Naive thymus-derived CD8-positive, alpha-beta T cell (primary cell): ENCODE measurements at places on chromosomes 16 and 17.

DNA sequence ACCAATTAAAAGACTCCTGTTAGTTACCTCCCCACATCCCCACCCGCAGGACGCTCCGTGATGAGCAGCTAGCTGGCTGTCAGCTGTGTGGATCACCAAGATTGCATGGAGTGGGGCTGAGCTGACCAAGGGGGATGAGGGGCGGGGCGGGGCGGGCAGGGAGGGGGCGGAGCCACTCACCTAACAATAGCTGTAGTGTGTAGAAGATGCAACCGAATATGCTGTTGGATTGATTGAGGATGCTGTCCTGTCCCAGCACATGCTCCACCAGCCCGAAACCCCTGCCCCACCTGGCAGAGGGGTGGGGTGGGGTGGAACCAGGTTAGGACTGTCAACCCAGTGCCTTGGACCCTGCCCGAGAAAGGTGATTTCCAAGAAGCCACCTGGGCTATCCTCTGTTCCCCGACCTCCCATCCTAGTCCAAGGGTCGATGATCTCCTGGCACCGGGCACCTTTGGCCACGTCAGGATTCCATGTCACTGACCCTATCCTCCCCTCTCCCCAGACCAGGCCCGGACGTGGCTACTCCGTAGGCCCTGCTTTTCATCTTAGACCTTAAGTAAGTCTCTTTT is 1.4 kb downstream of the VKORC1 start:
- peaks cover 36% of the 10 kb centered on the region for H3K4me1 ChIP-seq
- H3K4me3 ChIP-seq = peak overlapping the region; percentile 62
- no peaks in the 10 kb centered on the region for H3K27me3 ChIP-seq
- no peak for DNase-seq
- H3K36me3 ChIP-seq = peaks cover 2% of the 10 kb centered on the region
- H3K27ac ChIP-seq = peak overlapping the region; percentile 76

- no peak overlapping the region for H3K4me3 ChIP-seq
- no peaks in the 10 kb centered on the region for H3K36me3 ChIP-seq
- peaks cover 4% of the 10 kb centered on the region for H3K4me1 ChIP-seq
Observed at GRCh38 chr17:8066841-8067775, 20.4 kb downstream of the ALOX12B start.

DNA sequence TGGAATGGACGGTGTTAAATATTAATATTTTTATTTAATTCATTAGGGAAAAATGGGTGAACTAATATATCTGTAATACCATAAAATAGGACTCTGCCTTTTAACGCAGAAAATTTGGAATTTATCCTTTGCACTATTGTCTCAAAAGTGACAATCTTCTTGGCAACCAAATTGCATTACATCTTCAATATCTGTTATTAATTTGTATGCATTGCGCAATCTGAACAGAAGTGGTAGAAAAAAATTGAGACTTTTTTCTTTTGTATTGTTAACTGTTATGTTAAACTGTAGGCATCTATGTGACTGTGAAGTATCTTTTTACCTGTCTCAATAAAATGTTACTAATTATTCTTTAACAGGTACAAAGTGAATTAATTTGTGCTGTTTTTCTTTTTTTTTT is 55.6 kb downstream of the PPM1E start:
- DNase-seq = no peak
- H3K36me3 ChIP-seq = no peaks in the 10 kb centered on the region
- H3K27ac ChIP-seq = no peak overlapping the region

GRCh38 chr16:75007443-75007842 is 8.6 kb downstream of the ZNRF1 start:
- H3K27ac ChIP-seq = no peak overlapping the region
- peaks cover 2% of the 10 kb centered on the region for H3K4me1 ChIP-seq
- no peak overlapping the region for H3K4me3 ChIP-seq

DNA sequence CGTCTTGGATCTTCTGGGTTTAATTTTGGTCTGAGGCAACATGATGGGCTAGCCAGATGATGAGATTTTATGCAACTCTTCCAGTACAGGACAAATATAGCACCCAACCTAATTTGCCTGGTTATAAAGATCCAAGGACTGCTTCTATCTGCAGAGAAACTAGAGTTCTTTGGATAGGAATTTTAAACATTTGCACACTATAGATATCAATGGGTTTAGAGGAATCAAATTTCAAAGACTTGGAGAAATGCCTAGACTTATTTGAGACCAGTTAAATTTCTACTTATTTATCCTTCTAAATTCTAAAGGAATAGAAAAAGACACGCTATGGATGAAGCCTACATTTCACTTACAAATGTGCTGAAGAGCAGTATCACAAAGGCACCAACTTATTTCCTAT is 12.6 kb downstream of the PMFBP1 start:
- H3K4me3 ChIP-seq = no peak overlapping the region
- H3K27me3 ChIP-seq = no peaks in the 10 kb centered on the region
- no peaks in the 10 kb centered on the region for H3K36me3 ChIP-seq
- no peaks in the 10 kb centered on the region for H3K4me1 ChIP-seq

- H3K36me3 ChIP-seq = no peaks in the 10 kb centered on the region
- peaks cover 2% of the 10 kb centered on the region for H3K27me3 ChIP-seq
- no peak overlapping the region for H3K27ac ChIP-seq
- H3K4me1 ChIP-seq = no peaks in the 10 kb centered on the region
- H3K4me3 ChIP-seq = no peak overlapping the region
Observed at GRCh38 chr16:55623640-55624039, 32.1 kb upstream of the SLC6A2 start.

DNA sequence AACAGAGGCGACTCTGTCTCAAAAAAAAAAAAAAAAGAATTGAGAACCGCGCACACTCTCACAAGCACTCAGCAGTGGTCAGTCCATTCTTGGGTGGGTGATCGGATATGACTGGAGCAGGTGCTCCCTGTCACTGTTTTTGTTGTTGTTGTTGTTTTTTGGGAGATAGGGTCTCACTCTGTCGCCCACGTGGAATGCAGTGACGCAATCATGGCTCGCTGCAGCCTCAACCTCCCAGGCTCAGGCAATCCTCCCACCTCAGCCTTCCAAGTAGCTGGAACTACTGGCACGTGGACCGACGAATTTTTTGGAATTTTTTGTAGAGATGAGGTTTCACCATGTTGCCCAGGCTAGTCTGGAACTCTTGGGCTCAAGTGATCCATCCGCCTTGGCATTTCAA is 30.0 kb downstream of the RAB11FIP3 start:
- H3K27ac ChIP-seq = no peak overlapping the region
- DNase-seq = no peak
- H3K36me3 ChIP-seq = no peaks in the 10 kb centered on the region
- peaks cover 24% of the 10 kb centered on the region for H3K4me1 ChIP-seq

GRCh38 chr17:57918017-57918895 is 37.0 kb downstream of the CUEDC1 start:
- H3K4me3 ChIP-seq = no peak overlapping the region
- no peak overlapping the region for H3K27ac ChIP-seq
- no peaks in the 10 kb centered on the region for H3K27me3 ChIP-seq
- H3K36me3 ChIP-seq = no peaks in the 10 kb centered on the region
- no peaks in the 10 kb centered on the region for H3K4me1 ChIP-seq

DNA sequence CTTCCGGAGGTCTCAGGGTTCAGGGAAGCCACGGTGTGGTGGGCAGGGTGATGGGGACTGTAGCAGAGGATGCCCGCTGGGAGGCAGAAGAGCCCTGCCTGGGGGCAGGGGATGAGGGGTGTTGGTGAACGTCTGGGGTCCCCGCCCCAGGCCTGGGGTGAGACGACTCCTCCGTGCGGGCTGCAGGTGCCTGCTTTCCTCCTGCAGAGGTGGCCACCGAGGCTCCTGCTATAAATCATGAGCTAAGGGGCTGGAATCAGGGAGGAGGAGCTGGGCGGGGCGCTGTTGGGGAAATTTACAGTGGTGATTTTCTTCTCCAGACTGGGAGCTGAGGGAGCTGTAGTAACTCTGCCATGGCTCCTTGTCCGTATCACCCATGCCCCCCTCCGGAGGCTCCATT is 167.0 kb downstream of the MRM1 start:
- H3K4me3 ChIP-seq = no peak overlapping the region
- H3K27ac ChIP-seq = no peak overlapping the region
- H3K27me3 ChIP-seq = no peaks in the 10 kb centered on the region
- H3K4me1 ChIP-seq = peaks cover 5% of the 10 kb centered on the region
- no peaks in the 10 kb centered on the region for H3K36me3 ChIP-seq
- DNase-seq = no peak

DNA sequence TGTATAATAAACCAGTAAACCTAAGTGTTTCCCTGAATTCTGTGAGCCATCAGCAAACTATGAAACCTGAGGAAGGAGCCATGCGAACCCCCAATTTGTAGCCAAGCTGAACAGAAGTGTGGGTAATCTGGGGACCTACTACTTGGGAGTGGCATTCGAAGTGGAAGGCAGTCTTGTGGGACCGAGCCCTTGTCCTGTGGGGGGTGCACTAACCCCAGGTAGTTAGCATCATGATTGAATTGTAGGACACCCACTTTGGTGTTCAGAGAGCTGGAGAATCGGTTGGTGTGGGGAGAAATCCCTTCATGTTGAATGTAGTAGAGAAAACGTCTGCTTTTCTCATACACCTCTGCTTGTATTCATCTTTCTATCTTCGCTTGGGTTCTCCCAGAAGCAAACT is 79.7 kb upstream of the CPHXL start:
- no peaks in the 10 kb centered on the region for H3K36me3 ChIP-seq
- peaks cover 52% of the 10 kb centered on the region for H3K27me3 ChIP-seq
- DNase-seq = no peak

- peak overlapping the region; percentile 47 for H3K27ac ChIP-seq
- H3K36me3 ChIP-seq = peaks cover 21% of the 10 kb centered on the region
- H3K4me1 ChIP-seq = peaks cover 31% of the 10 kb centered on the region
- H3K27me3 ChIP-seq = no peaks in the 10 kb centered on the region
Observed at GRCh38 chr16:50761267-50761666, 19.4 kb downstream of the CYLD start.

- H3K27ac ChIP-seq = peak overlapping the region; percentile 97
- peak; percentile 59 for DNase-seq
- peak overlapping the region; percentile 95 for H3K4me3 ChIP-seq
- H3K36me3 ChIP-seq = no peaks in the 10 kb centered on the region
- H3K27me3 ChIP-seq = no peaks in the 10 kb centered on the region
Observed at GRCh38 chr17:43906951-43907424, 348 bp downstream of the MPP2 start.

- H3K27ac ChIP-seq = peak overlapping the region; percentile 87
- no peaks in the 10 kb centered on the region for H3K27me3 ChIP-seq
- H3K36me3 ChIP-seq = peaks cover 4% of the 10 kb centered on the region
- H3K4me3 ChIP-seq = peak overlapping the region; percentile 82
- peaks cover 18% of the 10 kb centered on the region for H3K4me1 ChIP-seq
Observed at GRCh38 chr16:67278773-67279295, 498 bp upstream of the PLEKHG4 start.

DNA sequence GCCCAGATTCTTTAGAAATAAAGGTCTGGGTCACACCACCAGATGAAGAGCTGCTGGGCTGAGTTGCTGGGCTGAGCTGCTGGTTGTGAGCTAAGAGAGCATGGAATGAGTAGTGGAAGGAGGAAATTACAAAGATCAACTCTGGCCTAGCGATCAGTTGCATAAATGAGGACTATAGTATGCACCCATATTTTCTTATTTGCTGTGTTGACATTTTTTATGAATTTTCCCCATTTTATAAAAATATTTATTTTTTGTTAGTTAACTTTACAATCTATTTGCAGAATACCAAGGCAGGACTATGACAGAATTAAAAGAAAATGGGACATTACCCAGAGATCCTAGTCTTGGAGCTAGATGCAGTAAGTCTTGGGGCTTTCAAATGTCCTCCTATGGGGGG is 23.6 kb upstream of the SLC13A2 start:
- no peak overlapping the region for H3K4me3 ChIP-seq
- H3K27me3 ChIP-seq = peaks cover 5% of the 10 kb centered on the region
- H3K4me1 ChIP-seq = no peaks in the 10 kb centered on the region
- no peak for DNase-seq

DNA sequence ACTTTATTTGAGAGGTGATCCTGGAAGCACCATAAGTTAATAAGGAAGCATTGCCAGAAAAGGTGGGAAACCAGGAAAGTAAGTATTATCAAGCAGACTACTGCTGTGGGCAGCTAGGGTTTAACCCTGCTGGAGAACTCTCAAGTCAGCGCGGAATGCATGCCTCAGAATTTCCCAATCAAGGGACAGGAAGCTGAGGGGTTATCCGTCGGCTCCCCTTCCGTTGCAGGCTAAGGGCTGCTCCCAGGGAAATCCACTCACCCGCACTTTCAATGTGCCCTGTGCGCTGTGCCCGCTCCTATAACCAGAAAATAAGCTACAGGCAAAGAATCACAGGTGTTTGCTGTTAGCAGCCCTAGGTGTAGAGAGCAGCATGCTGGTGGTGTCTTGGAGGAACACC is 138.5 kb upstream of the CACNG3 start:
- DNase-seq = no peak
- no peak overlapping the region for H3K27ac ChIP-seq
- H3K4me1 ChIP-seq = peaks cover 7% of the 10 kb centered on the region
- no peak overlapping the region for H3K4me3 ChIP-seq

DNA sequence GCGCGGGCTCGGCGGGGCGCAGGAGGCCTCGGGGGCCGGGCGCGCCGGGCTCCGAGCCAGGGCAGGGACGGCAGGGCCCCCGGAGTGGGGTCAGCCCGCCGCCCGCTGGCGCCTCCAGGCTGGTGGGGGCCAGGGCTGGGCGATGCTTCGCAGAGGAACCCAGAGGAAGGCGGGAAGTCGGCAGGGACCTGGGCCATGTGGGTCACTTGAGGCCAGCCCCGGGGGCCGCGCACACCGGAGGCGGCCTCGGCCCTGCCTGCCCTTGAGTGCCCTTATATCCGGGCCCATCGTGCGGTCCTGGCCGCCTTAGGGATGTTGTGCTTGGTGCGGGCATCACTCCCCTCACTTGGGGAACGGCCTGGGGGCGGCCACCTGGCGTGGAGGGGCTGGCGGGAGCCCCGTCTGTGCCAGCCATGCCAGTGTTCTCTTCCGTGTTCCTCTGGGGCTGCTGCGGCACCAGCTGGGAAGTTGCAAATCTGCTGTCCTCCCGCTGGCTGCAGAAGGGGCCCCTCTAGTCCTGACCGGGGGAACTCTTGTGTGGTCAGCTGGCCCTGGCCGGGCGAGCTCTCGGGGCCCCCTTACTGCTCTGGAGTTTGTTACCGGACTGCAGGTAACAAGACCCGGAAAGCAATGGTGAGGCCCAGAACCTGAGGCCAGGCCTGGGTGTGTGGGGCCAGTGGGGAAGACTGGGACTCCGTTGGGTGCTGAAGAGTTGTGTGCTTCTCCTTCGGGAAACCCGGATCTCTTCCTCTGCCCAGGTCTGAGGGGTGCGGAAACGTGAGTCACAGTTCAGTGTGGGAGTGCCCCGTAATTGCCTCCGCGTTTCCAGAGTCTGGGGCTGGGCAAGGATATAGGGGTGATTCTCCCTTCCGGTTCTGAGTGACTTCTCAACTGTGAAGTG is 849 bp downstream of the CAPN15 start:
- H3K4me3 ChIP-seq = peak overlapping the region; percentile 83
- H3K27ac ChIP-seq = peak overlapping the region; percentile 85
- H3K4me1 ChIP-seq = peaks cover 37% of the 10 kb centered on the region
- no peaks in the 10 kb centered on the region for H3K27me3 ChIP-seq
- no peak for DNase-seq

GRCh38 chr16:24345704-24346103 is 89.6 kb downstream of the CACNG3 start:
- H3K27ac ChIP-seq = no peak overlapping the region
- H3K4me1 ChIP-seq = no peaks in the 10 kb centered on the region
- H3K36me3 ChIP-seq = no peaks in the 10 kb centered on the region
- DNase-seq = no peak

GRCh38 chr16:31718998-31719397 is 154.6 kb upstream of the ZNF267 start:
- no peaks in the 10 kb centered on the region for H3K27me3 ChIP-seq
- peak overlapping the region; percentile 31 for H3K27ac ChIP-seq
- H3K4me3 ChIP-seq = no peak overlapping the region
- peaks cover 26% of the 10 kb centered on the region for H3K4me1 ChIP-seq

- peaks cover 43% of the 10 kb centered on the region for H3K4me1 ChIP-seq
- peak overlapping the region; percentile 97 for H3K27ac ChIP-seq
- no peaks in the 10 kb centered on the region for H3K36me3 ChIP-seq
Observed at GRCh38 chr16:50265260-50265659, 1.1 kb upstream of the ADCY7 start.
